ENCODE measurements at places on chromosomes 6 and 20.

GRCh38 chr6:39049575-39050283, 1.1 kb downstream of the GLP1R start:
- DNase-seq: no peak

DNA sequence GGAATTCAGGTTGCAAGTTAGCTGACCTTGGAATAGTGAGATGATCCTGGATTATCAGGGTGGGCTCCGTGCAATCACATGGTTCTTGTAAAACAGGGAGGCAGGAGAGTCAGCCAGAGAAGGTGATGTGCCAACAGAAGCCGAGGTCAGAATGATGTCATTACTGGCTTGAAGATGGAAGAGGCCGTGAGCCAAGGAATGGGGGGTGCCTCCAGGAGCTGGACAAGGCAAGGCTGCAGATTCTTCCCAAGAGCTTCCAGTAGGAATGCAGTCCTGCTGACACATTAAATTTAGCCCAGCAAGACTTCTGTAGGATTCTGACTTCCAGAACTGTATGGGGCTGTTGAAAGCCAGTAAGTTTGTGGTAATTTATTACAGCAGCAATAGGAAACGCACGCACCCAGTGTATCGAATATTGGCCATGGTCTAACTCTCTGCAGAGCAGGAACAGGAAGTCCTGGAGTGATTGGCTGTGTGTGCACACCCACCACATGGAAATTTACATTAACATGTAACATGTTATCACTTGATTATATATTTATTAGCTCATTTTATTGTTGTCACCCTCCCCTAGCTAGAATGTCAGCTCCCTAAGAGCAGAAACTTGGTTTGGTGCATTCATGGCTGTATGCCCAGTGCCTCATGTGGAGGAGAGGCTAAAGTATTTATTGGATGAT, 19.1 kb downstream of the SLC24A3 start:
- no peak for DNase-seq

DNA sequence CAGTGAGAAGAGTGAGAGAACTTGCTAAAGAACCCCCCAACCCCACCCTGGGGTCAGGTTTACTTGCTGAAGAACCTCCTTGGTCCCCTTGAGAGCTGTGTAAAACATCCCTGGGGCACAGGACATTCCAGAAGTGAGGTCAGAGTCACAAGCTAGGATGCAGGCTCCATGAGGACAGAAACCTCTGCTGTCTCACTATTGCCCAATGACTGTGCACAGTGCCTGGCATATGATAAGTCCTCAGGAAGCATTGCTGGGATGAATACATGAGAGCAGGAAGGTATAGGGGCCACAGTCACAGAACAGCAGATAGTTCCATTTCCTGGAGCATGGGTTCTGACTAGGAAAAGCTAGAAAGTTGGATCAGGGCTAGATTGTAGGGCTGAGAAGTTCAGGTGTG, 18.4 kb downstream of the NT5E start:
- peak; percentile 57 for DNase-seq

- no peak for DNase-seq
These were observed 5.5 kb upstream of the NPBWR2 start for GRCh38 chr20:64112691-64113443.

DNA sequence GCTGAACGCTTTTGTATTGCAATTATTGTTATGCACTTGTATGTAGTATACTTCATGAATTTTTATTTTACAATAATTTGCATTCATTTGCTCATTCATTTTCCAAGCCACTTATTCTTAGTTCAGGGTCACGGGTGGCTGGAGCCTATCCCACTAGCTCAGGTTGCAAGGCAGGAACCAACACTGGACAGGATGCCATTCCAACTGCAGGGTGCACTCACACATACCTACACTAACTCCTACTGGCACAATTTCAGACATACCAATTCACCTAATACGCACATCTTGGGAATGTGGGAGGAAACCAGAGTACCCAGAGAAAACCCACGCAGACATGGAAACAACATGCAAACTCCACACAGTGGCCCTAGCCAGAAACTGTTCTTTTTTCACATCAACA, 61.8 kb downstream of the LMBRD1 start:
- DNase-seq: no peak

DNA sequence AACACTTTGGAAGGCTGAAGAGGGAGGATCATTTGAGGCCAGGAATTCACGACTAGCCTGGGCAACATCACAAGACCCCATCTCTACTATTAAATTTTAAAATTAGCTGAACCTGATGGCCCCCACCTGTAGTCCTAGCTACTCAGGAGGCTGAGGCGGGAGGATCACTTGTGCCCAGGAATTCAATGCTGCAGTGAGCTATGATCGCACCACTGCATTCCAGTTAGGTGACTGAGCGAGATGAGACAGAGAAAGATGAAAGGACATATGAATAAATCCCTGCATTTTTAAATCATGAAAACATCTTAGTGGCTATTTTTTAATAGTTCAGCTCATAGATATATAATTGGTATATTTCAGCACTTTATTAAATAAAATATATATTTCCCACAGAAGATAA, 93.8 kb downstream of the GPR63 start:
- DNase-seq: no peak

GRCh38 chr6:22296936-22297335, at the start of gene PRL:
Gene PRL, minus strand, starts transcription at chr6:22297036. Its CDS starts 54 bp downstream, at chr6:22296982.
- no peak for DNase-seq

GRCh38 chr6:44590471-44590870, 203.0 kb downstream of the CDC5L start:
- DNase-seq: no peak

- no peak for DNase-seq
These were observed 156.7 kb upstream of the LRFN2 start for GRCh38 chr6:40743690-40744446.

DNA sequence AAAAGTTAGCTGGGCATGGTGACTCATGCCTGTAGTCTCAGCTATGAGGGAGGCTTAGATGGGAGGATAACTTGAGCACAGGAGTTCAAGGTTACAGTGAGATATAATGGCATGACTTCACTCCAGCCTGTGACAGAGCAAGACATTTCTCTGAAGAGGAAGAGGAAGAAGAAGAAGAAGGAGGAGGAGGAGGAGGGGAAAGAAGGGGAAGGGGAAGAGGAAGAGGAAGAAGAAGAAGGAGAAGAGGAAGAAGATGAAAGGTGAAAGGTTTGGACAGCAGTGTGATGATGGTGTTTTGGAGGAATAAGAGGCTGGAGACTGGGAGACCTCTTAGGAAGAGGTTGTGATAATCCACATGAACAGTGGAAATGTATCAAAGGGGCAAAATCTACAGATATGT, 410.7 kb upstream of the JAG1 start:
- no peak for DNase-seq

DNA sequence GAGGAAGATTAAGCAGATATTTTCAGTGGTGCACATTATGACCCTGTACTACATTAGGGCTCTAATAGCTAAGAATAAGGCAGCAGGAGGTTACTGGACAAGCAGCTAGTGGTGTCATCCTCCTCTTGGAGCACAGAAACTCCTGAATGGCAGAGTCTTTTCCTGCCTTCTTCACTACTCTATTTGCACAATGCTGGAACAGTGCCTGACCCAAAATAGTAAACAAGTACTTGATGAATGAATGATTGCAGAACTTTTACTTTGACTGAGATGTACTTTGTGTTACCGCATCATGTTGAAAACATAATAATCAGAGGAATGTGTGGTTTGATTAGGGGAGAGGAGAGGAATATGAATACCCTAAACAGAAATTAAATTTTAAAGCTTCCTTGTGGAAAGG, 30.0 kb upstream of the UST start:
- DNase-seq: no peak

DNA sequence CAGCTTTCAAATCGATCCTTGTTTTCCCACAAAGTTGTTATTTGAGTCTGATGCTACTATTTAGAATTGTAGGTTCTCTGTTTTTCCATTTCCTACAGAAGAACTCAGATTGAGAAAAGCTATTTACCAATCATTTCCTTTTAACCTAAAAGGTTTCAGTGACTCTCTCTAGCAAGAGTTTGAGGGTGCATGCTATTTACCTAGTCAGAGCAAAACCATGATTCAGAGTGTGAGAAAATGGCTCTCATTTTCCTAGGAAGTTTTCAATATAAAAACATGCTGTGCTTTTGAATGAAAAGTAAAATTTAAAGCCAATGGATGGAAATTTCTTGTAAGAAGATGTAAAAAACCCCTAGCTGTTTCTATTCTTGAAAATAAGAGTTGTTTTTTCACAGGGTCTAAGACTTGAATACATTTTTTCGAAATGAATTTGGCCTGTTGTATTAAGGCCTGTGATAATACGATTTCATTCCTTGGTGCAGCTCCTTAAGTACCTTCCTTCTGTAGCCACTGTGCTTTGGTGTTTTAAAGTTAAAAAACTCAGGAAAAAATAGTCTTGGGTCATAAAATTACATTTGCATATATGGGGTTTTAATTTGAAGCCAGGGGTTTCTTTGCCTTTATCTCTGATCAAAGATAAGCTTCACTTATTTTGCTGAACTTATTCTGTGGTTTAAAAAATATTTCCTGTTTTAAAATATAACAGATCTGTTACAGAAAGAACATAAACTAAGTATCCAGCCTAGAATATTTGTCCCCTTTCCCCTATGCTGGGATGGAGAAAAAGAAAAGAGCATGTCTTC, 18.0 kb upstream of the RSPH3 start:
- DNase-seq: no peak

GRCh38 chr6:167162591-167162990, 4.8 kb upstream of the GPR31 start:
- DNase-seq: no peak

GRCh38 chr20:48196486-48196885, 411.2 kb upstream of the SULF2 start:
- DNase-seq: no peak

DNA sequence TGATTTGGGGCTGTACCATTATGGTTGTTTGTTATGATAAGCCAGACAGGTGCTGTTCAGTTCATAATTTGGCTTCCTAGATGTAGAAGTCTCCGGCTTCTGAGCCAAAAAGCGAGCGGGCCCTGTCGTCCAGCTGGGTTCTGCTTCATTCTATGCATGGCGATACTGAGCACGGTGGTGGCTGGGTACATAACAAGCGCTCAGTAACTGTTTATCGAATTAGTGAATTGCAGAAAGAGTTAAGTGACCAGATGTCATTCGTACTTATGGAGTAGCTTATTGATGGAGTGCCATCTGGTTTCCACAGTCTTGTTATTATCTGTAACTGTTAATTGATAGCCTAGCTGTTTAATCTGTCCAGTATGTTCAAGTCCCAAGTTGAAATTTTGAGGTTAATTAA, 85.0 kb downstream of the DTD1 start:
- DNase-seq: no peak

Data from IMR-90 (cell line).